ENCODE measurements at places on chromosomes 7 and 10. TPM values are rescaled to one million over a fixed set of nuclear protein-coding genes. Genes with fewer than 3 reads are reported as not detected.

ANK3 gene
- 96.0 TPM for total RNA-seq

LIPN gene
- total RNA-seq = 0.55 TPM

PVRIG gene
- total RNA-seq = 0.52 TPM

ANLN gene
- 4.5 TPM for total RNA-seq

ATAD1 gene
- 50.2 TPM for total RNA-seq

ITGA8 gene
- 22.5 TPM for total RNA-seq

H2AZ2 gene
- 202 TPM for total RNA-seq

OR2A5 gene
- not detected for total RNA-seq

POP7 gene
- 20.3 TPM for total RNA-seq

AS3MT gene
- total RNA-seq = 0.86 TPM

CCDC7 gene
- 12.1 TPM for total RNA-seq

All from lung (tissue), 17 donors.